Germinal center (tissue), 1 donor: ENCODE measurements at places on chromosomes 16 and 17.
A peak's percentile ranks its signal among the peaks of the same experiment; 100 is the strongest.

DNA sequence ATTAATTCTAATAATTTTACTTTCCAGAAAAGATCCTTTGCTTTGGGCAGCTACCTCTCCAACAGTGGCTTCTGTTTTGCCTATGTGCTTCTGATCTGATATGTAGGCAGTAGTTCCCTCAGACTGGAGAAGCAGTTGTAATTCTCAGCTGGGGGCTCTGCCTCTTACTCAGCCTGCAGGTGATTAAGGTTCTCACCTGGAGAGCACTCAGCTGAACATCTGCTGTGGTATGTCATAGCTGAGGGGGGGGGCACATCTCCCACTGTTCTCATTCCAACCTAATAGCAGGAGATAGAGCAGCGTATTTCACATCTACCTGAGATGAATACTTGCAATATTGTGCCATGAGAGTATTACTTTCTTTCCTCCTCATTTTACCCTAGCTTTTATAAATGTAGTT is 511.9 kb upstream of the CDH8 start:
- DNase-seq, result no peak

DNA sequence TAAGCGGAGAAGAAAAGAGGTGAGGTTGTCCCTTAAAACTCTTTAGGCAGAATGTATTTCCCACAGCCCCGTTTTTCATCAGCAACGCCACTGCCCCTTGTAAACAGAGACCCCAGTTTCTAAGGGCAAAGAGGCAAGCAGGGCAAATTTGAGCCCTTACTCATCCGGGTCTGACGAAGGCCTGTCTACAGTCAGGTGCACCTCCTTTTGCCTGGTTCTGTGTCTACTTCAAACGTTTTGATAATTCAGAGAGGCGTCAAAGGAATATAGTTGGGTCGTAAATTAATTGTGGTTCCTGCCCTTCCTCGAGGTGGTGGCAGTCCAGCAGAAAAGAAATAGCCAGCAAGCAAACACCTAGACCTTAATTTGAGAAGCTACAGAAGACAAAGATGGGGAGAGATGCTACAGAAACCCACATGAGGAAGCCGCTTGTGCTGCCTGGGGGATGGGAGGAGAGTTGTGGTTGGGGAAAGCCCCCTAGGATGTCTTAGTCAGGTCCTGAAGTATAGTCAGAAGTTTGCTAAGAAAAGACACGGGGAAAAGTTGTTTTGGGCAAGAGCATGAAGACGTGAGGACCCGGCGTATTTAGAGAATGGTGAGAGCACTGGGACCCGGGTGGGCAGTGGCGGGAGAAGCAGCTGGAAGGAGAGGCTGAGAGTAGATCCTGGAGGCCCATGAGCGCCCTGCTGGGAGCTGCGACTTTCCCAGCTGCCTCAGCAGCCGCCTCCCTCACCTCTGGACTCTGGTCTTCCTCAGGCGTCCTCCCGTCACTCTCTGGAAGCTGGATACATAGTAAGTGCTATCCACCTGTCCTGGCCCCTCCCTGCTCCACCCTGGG is 2.4 kb downstream of the FBRS start:
- DNase-seq, result peak; percentile 47

DNA sequence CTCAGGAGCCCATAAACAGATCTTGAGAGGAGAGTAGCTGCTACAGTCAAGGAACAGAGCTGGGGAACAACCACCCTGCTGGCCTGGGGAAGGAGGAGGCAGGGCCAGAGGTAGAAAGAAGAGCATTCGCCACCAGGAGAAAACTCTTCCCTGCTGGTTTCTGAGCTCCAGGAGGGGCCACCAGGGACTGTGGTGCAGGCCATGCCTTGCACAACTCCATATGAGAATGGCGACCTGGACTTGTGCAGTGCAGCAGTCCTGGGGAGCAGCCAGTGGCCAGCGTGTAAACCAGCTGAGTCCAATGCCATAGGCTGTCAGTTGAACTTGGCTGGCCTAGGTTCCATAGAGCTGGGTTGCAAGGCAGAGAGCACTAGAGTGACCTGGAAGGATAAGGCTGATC is 11.6 kb downstream of the SLC13A2 start:
- no peak for DNase-seq

DNA sequence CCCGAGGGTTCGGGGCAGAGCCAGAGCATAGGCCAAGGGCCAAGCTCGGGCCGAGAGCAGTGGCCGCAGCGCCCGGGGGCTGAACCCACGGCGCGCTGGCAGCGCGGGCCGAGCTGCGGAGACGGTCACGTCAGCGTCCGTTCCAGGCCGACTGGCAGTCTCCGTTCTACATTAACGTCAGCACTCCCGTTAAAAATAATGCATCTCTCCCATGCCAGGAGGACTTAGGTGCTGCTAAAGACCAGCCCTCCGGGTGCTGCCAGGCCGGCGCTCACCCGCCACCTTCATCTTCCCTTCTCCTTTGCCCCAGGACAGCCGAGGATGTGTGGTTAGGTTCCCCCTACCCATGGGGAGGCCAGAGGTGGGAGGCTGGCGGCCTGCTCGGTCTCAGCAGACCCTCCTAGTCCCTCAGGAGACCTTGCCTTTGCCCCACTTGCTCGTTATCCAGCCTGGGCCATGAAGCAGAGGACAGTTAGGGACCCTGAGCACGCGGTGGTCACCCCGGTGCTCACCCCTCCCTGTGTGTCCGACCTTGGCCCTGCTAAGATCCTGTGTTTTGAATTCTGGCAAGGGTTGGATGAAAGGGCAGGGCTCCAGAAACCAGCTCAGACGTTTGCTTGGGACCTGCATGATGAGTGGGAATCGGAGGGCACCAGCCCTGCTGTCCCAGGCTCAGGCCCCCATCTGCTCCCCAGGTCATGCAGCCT is 572 bp downstream of the MPG start:
- peak; percentile 55 for DNase-seq

DNA sequence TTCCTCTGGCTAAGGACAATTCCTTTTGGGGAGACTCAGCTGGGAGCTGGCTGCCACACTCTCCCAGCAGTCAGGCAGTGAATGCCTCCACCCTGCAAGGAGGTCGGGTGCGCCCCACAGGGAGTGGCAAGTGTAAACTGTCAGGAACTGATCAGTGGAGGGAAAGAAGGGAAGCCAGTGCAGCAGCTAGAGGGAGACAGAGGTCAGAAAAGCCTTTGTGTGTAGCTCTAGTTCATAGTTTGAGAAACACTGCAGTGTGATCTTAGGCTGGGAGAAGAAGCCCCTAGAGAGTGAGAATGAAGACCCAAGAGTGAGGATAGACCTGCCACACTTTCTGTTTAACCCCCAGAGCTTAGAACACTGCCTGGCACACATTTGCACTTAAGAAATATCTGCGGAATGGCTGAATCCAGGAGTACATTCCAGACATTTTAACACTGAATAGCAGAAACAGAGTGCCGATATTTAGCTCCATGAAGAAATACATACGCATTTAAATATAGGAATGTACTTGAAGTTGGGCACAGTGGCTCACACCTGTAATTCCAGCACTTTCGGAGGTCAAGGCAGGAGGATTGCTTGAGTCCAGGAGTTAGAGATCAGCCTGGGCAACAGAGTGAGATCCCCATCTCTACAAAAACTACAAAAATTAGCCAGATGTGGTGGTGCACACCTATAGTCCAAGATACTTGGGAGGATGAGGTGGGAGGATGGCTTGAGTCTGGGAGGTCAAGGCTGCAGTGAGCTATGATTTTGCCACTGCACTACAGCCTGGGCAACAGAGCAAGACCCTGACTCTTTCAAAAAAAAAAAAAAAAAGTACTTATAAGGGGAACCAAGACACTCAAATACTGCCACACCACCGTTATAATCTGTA is 11.1 kb upstream of the SLC5A11 start:
- DNase-seq, result no peak

DNA sequence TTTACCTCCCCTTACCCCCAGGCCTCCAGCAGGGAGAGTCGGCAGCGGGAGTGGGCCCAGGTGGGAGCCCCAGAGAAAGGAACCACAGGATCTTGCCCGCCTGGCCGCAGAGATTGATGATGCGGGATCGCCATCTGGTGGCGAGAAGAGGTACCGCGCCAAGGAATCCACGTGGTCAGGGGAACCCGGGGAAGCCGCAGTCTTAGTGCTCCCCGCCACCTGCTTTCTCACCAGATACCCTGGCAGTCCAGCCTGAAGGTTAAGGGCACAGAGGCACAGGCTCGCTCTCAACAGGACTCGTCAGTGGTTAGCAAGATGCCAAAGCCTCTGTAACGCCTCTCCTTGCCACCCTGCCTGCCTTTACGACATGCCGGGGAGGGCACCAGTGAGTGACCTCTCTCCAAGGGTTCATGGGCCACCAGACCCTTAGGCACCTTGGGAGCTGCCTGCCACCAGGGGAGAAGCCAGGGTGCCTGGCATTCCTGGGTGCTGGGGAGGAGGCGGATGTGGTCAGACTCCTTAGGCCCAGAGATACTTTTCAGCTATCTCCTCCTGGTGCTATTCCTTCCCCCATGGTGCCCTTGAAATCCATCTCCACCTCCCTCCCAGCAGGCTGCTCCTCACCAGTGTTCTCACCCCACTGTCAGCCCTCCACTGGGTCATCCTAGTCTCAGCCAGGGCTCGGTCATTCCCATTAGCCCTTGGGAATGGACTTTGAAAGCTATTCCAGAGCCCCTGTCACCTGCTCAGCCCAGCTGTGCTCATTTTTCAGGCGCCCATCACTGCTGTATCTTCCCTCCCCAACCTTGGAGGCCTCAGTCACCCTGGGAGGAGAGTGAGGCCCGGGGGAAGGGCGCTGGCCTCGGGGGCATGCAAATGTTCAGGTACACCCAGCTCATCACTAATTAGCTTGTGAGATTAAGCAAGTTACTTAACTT is 5.5 kb upstream of the RHBDF2 start:
- peak; percentile 84 for DNase-seq

GRCh38 chr17:78040440-78041385 is 82.2 kb downstream of the TNRC6C start:
- DNase-seq, result peak; percentile 34

- DNase-seq, result peak; percentile 29
Observed at GRCh38 chr17:14427900-14428647, 127.2 kb downstream of the HS3ST3B1 start.

GRCh38 chr16:85989376-85989775 is 90.4 kb downstream of the IRF8 start:
- no peak for DNase-seq

GRCh38 chr16:88730632-88731607 is 24.6 kb downstream of the CTU2 start:
- no peak for DNase-seq

GRCh38 chr17:40325156-40326013 is 16.4 kb downstream of the RARA start:
- peak; percentile 55 for DNase-seq

GRCh38 chr17:9256751-9257629 is 235.7 kb downstream of the NTN1 start:
- DNase-seq, result peak; percentile 35

GRCh38 chr16:47320546-47321310 is 140.1 kb downstream of the ITFG1 start:
- DNase-seq, result no peak

GRCh38 chr17:31318298-31318801 is 3.1 kb downstream of the EVI2A start:
- DNase-seq, result no peak

- no peak for DNase-seq
Observed at GRCh38 chr17:8421571-8421970, 14.1 kb upstream of the NDEL1 start.

- no peak for DNase-seq
Observed at GRCh38 chr17:17070931-17071330, 28.7 kb downstream of the MPRIP start.

DNA sequence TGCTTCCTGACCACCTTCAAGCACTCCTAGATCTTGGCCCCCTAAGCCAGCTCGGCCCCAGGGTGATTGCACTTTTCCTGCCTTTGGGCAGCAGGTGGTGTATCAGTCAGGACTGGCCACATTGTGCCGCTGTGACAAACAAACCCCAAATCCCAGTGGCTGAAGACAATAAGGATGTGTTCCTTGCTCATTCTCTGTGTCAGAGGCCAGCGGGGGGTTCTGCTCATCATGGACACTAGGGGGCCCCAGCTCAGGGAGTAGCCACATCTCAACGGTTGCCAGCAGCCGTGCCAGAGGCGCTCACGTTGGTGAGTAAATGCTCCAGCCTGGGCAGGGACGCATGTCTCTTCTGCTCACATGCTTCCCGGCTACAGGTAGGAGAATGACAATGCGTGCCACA is 60.4 kb downstream of the ZDHHC7 start:
- DNase-seq, result peak; percentile 37

DNA sequence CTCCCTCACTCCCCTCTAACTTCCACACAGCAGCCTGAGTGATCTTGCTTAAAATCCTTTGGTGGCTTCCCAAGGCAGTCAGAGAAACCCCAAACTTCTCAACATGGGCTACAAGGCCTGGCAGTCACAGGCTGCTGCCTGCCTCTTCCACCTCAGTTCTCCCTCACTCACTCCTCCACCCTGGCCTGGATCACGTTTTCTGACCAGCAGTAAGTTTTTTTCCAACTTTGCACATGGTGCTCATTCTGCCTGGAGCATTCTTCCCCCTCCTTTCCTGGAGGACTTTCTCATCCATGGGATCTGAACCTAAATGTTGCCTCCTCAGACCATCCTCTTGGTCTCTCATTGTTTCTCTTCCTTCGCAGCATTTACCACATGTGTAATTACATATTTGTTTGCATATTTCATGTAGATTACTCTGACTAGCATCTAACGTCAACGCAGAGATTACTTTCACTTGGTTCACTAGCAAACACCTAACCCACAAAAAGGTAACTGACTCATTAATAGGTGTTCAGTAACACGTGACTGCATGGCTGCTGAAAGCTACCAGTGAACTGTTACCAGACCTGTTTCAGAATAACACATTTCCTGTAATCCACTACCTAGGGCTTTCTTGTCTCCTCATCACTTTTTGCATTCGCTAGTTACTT is 17.1 kb downstream of the GNA13 start:
- DNase-seq, result peak; percentile 78

- DNase-seq, result no peak
Observed at GRCh38 chr16:86101897-86102157, 202.9 kb downstream of the IRF8 start.

- no peak for DNase-seq
Observed at GRCh38 chr16:30839523-30840227, 52.7 kb upstream of the ZNF629 start.

DNA sequence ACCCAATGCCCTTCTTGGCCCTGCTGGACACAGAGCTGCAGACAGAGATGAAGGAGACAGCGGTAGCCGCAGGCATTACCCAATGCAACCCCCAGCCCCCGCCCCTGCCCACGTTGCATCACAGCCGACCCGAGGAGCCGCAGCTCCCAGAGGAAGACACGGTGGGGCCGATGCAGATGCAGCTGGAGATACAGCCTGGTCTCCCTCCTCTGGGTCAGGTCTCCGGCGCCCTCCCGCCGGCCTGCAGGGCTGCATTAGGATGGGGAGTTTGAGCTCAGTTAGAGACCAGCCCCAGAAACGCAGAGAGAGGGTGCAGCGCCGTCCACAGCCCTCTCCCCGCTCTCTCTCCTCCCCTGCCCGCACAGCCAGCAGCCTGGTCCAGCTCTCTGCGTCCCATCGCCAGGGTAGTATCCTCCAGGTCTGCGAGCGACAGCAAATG is 19.4 kb upstream of the UBE2I start:
- no peak for DNase-seq

GRCh38 chr16:10976634-10977033 is 32.3 kb downstream of the CLEC16A start:
- DNase-seq, result no peak
